NCI-H446 (cell line): ENCODE measurements at places on chromosomes 13 and 19.

DNA sequence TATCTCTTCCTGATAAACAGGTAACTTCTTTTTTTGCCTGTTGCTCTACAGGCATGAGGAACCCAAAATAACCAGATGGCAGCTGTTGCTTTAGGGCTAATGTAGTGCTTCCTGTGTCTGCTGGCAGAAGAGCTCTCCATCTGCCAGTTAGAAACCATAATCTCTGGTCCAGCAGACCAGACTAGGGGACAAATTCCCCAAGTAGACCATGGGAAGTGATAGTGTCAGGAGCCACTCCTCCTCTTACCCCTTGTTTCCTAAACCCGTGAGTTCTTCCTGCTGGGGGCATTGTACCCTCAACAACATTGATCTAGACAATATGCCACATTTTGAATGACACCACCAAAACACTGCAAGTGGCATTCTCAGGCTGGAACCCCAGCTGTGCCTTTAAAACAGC lies 135.9 kb downstream of the DLEU7 start:
- DNase-seq, result peak; percentile 60

DNA sequence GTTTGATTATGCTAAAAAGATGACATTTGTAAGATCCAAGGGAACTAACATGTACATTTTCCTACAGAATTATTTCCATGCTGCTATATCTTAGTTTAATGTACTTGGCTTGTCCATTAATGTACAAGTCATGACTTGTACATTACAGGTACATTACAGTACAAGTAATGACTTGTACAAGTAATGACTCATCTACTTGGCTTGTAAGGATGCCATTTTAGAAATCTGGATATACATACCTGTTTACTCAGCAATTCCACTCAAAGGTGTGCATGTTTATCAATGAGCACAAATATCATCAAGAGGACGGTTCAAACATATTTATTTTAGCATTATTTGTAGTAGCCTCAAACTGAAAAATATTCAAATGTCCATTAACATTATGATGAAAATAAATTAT lies 87.0 kb upstream of the TRPC4 start:
- no peak for DNase-seq

DNA sequence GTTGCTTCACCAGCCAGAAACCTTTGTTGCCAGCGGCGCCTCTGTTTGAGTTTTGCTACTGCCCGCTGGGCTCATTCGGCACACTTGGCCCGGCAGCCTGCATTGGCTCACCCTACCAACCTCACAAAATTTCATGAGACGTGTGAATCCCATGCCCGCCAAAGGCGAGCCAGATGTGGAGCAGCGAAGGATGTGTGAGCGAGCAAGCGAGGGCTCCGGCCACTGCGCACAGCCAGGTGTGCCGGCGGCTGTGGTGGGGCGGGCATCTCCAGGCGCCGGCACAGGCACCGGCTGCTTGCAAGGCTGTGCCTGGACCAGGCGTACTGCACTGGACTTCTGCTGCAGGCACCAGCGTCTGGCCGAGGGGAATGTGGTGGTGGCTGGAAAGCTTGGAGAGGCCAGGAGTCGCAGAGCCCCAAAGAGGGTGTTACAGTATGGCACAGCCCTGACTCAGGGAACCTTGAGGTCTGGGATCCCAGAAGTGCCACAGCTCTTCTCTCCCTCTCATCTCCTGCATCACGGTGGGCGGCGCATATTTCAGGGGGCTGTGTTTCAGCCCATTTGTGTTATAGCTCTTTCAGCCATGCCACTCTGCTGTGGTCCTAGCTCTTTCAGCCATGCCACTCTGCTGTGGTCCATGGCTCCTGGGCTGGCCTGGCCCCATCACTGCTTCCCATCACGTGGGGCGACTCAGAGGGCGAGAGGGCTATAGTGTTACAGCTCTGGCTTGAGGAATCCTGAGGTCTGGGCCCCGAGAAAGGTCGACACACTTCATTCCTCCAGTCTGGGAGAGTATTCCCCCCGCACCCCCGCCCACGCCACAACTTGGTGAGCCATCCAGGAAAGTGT lies 592.0 kb upstream of the SLITRK5 start:
- no peak for DNase-seq

GRCh38 chr19:34041925-34042521 lies 130.3 kb upstream of the LSM14A start:
- peak; percentile 60 for DNase-seq

DNA sequence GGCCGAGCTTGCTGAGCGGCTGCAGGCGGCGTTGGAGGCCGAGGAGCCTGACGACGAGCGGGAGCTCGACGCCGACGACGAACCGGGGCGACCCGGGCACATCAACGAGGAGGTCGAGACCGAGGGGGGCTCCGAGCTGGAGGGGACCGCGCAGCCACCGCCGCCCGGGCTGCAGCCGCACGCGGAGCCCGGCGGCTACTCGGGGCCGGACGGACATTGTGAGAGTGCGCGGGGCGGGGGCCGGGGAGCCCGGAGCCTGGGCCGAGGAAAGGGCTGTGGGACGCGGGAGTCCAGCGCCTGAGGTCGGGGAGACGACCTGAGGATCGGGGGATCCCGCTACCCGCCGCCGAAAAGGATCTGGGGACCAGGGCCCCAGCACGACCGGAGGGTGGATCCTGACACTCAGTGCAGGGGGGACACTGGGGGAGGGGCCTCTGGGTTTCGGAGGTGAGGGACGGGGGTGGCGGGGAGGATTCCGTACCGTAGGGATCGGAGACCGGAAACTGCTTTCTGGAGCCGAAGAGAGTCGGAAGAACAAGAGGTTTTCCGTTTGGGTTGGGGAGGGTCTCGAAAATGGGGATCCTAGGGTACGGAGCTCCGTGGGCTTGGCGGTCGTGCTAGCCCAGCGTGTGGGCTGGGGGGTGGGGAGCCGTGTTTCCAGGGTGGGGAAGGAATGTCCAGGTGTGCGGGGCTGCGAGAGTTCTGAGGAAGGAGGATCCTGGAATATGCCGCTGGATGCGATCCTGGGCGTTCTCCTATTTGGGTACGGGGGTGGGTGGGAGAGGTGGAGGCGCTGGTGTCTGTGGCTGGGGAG lies 616 bp downstream of the HNRNPUL1 start:
- peak; percentile 48 for DNase-seq

- no peak for DNase-seq
Measured at GRCh38 chr19:8340341-8341096, 2.5 kb downstream of the KANK3 start.

- DNase-seq, result no peak
Measured at GRCh38 chr19:33798681-33799111, 2.0 kb downstream of the KCTD15 start.

DNA sequence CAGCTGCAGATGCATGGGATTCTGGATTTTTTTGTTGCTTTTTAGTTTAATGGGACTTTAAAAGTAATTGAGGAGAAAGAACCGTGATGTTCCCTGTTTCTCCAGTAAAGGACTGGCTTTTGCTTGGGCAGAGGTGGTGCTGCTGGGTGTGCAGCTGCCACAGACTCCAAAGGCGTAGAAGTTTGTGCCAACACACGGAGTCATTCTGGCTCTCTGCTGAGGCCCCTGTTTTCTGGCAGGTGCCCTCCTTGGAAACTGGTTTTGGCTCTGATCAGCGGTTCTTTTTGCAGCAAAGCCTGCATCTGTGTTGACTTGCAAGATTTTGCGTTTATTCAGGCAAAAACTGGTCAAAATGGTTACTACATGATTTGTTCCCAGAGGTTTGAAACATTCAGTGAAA lies 16.0 kb upstream of the QTRT1 start:
- no peak for DNase-seq

DNA sequence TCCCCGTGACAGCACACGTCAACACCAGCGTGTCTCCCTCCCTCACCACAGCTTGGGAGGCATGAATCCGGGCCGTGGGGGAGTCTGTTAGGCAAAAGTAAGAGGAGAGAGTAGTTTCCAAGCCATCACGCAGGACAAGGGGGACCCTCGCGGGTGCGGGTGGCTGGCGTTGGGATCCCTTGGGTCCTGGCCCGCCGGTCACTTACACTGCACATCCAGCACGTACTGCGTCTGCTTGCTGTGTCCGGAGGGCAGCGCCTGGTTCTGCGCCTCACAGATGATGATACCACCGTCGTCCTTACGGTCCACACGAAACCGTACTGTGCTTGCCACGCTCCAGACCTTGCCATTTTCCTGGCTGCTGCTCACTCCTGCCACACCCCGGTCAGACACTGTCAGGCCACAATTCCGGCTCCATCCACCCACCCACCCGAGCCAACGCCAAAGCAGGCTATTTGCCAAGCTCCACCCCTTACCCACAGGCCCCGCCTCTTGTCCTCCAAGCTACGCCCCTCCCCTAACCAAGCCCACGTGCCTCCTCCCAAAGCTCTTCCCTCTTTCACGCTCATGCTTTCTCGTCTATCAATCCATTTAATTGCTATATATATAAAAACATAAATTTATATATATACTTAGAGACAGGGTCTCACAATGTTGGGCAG lies 6.6 kb upstream of the ZNF428 start:
- DNase-seq, result no peak

DNA sequence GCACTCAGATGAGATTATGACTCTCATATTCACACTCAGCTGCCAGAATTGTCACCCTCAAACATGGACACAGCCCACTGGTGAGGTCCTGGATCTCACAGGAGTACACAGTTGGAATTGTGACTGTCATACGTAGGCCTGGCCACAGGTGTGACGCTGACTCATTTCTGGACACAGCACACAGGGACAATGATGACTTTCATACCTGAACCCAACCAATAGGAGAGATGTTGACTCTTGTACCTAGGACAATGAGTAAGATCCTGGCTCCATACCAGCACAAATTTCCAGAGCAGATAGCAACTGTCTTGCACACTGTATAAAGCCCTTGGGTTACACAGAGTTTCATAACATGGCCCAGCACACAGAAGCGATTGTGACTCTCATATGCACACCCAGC lies 46.4 kb downstream of the ZNF85 start:
- DNase-seq, result no peak

DNA sequence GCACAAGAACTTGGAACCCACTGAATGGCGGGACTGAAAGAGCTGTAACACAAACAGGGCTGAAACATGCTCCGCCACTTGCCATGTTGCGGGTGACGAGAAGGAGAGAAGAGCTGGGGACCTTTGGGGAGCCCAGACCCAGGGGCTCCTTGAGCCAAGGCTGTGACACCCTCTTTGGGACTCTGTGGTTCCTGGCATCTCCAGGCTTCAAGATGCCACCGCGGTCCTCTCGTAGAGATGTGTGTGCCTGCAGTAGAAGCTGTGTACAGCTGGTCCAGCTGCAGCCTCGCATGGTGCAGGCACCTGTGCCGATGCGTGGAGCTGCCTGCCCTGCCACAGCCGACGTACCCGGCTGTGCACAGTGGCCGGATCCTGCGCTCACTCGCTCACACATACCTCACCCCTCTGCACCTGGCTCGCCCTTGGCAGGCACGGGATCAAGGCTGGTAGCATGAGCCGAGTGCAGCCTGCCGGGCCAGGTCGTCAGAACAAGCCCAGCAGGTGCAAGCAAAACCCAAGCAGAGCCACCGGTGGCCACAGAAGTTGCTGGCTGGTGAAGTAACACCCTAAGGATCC lies 1385.8 kb downstream of the PCDH9 start:
- no peak for DNase-seq

GRCh38 chr13:50290186-50290585 lies 274.9 kb downstream of the KCNRG start:
- no peak for DNase-seq

DNA sequence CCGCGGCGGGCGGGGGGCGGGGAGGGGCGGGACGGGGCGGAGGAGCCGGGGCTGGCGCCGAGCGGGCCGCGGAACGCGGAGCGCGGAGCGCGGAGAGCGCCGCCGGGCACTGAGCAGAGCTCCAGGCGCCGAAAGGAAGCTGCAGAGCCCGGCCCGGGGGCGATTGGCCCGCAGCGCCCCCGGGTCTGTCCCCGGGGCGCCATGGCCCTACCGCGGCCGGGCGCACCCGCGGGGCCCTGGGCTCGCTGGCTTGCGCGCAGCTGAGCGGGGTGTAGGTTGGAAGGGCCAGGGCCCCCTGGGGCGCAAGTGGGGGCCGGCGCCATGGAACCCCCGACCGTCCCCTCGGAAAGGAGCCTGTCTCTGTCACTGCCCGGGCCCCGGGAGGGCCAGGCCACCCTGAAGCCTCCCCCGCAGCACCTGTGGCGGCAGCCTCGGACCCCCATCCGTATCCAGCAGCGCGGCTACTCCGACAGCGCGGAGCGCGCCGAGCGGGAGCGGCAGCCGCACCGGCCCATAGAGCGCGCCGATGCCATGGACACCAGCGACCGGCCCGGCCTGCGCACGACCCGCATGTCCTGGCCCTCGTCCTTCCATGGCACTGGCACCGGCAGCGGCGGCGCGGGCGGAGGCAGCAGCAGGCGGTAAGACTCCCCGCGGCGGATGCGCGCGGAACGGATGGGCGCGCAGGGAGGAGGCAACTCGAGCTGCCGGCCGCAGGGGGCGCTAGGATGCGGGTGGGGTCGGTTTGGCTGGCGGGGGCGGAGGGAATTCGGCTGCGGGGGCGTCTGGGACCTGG lies at the start of gene PDE4A:
PDE4A (plus strand) TSS at position 95 of the 796 bp plus-strand sequence; CDS start at position 322, 227 bp downstream.
- no peak for DNase-seq

DNA sequence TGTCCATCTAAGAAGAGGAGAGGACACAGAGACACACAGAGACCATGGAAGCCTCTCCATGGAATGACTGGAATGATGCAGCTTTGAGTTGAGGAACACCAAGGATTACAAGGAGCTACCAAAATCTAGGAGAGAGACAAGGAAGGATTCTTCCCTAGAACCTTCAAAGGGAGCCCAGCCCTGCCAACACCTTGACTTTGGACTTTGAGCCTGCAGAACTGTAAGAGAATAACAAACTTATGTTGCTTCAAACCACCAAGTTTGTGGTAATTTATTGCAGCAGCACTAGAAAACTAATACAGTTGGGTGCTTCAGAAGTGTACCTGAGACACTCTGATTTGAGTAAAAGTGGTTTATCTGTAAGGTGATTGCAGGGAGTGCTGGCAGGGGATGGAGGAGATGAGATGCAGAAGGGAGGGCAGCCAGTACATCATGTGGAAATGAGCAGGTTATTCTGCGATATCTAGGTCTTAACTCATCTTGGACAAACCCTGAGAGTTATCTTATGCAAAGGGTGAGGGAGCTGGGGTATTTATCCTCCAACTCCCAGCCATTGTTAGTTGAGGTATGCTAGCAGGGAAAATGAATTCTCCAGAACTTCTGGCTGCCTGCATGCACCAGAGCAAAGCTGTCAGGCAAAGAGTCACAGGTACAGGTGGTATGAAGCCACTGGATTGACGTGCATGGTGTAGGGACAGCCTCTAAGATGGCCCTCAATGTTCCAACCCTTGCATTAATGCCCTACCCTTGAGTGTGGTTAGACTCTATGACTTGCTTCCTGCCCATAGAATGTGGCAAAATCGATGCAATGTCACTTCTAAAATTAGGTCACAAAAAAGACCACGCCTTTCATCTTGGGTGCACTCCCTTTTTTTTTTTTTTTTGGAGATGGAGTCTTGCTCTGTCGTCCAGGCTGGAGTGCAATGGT lies 31.3 kb upstream of the ADGRL1 start:
- no peak for DNase-seq

- no peak for DNase-seq
Measured at GRCh38 chr13:81138353-81138980, 797.5 kb upstream of the SPRY2 start.
